Sciatic nerve (tissue), 2 donors: ENCODE measurements at places on chromosomes 13 and 19. TPM values are rescaled to one million over a fixed set of nuclear protein-coding genes. Genes with fewer than 3 reads are reported as not detected.

Gene CYP4F11
- total RNA-seq = 2.1 TPM

Gene FXYD7
- total RNA-seq = 5.5 TPM

Gene IGFL3
- not detected for total RNA-seq

Gene SPATA13
- 49.8 TPM for total RNA-seq

Gene SCAF1
- 65.5 TPM for total RNA-seq

Gene ZNF835
- total RNA-seq = 5.1 TPM
